ENCODE measurements at places on chromosomes 7 and 10.
A peak's percentile ranks its signal among the peaks of the same experiment; 100 is the strongest.

DNA sequence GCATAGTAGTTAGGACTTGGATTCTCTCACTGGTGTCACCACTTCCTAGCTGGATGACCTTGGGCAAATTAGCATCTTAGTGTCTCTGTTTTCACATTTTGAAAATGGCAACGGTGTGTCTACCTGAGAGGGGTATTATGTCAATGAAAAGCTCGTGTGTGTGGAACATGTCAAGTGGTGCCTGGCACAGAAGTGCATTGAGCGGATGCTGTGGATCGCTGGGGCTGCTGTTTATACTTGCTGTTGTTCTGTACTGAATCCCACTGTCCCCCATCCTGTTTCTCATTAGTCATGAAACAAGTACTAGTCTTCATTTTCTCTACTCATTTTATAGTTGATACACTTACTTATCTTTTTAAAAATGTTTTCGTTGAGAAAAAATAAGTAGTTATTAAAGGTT is 26.1 kb downstream of the RBM33 start:
- DNase-seq: no peak

DNA sequence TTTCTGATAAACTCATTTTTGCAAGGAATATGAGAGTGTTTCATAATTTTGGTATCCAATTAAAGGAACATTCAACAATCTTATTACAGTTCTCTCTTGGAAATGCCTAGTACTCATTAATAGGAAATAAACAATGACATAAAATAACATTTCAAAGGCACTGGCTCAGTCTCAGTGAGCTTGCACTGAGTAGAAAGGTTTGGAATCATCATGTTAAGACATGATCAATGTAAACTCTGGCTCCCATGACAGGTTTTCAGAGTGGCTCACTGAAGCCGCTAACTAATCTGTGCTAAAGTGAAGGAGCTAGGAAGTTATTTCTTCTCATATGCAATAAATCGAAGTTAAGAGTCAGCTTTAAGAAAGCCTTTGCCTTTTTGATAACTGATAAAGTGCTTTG is 203.3 kb upstream of the HGF start:
- DNase-seq: no peak

DNA sequence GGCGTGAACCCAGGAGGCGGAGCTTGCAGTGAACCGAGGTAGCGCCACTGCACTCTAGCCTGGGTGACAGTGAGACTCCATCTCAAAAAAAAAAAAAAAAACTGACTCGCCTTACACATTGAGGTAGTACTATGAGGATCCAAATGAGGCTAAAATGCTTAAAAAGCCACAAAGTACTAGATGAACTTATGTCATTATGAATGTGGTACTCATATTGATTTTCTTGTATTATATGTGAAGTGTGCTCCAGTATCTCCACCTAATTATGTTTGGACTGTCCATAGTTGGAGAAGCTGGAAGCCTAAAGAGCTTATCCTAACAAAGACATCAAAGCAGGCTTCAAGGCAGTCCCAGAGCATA is 9.1 kb downstream of the CCNY start:
- DNase-seq: no peak

GRCh38 chr10:5629303-5630111 is 36.9 kb downstream of the ASB13 start:
- peak; percentile 55 for DNase-seq

- no peak for DNase-seq
Observed at GRCh38 chr7:121286742-121287734, 41.8 kb upstream of the WNT16 start.

GRCh38 chr10:74651565-74651964 is 174.8 kb upstream of the KAT6B start:
- DNase-seq: no peak

DNA sequence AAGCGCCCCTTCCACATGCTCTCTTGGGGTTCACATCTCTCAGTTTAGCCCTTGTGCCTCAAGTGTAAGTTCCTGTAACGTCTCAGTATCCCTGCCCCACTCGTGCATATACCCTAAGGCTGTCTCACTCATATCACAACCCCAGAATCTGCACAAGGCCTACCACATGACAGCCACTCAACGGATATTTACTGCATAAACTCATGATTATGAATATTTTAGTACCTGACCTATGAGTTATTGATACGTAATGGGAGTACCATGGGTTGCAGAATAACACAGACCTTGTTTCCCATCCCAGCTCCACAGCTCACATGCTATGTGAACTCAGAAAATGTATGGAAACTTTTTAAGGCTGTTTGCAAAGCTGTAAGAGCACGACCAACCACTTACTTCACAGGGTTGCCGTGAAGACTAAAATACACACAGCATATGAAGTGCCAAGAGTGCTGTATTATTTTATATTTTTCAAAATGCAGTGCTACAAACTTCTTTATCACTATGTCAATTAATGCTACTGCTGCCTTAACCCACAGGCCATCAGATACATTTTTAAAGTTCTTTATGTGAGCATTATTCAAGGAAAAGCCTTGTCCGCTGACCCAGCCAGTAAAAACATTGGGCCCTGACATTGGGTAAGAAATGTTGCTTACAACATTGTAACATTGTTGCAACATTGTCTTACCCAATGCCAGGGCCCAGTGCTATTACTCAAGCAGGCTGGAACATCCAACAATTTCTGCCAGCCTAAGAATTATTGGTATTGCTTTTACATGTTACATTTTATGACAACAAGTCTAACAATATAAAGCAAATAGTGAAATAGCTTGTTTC is 97.2 kb downstream of the JAZF1 start:
- no peak for DNase-seq

GRCh38 chr7:30584415-30584814 is 10.3 kb upstream of the GARS1 start:
- no peak for DNase-seq

DNA sequence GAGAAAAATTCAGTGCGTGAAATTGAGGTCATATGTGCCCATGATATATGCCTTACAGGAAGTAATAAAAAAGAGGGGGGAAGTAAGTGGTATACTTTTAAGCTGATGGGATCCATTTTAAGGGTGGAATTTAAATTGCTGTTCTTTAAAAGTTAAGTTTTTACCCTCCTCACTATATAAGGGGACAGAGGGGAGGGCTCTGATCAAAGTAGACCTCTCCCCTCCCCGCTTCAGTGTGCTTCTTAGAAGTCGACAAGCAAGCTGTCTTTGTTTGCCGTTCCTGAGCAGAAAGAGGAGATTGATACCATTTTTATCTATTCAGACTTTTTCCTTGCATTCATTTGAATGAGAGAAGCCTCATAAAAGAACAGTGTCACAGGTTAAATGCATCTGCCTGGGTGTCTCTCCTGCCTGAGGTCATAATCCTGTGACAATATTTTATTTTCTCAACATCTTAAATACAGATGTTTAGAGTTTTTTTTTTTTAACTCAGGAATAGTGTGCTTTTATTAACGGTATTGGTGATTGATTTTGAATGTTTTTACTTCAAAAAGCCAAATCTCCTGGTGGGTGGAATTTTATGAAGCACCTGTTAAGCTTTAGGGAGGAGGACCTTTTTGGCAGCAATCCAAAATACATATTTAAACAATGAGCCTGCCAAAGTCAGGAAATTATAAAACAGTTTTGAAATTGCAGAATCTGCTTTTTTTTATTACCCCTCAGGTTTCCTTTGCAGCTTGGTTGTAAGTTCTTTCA is 141.7 kb downstream of the KAT6B start:
- DNase-seq: peak; percentile 68

GRCh38 chr7:7897949-7898515 is 70.6 kb upstream of the GLCCI1 start:
- no peak for DNase-seq
